ENCODE measurements at places on chromosomes 2 and 18. TPM values are rescaled to one million over a fixed set of nuclear protein-coding genes. Genes with fewer than 3 reads are reported as not detected.

DNA sequence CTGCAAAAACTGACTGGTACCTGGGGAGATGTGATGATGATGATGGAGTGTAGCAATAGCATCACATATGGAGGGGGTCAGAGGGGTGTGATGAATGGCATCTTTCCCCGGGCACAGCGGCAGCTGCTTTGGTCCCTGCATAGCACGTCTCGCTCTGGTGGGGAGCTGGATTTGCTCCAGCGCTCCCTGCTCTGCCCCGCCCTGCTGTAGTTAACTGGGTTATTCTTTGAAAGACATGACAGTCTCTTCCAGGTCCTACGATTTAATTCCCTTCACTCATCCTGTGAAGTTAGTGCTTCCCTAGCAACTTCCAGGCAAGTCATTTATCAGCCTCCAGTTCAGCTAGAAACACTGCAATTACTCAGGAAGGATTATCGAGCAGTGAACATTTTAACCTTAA, 463.1 kb downstream of the TSN start:
- DNase-seq: no peak

DNA sequence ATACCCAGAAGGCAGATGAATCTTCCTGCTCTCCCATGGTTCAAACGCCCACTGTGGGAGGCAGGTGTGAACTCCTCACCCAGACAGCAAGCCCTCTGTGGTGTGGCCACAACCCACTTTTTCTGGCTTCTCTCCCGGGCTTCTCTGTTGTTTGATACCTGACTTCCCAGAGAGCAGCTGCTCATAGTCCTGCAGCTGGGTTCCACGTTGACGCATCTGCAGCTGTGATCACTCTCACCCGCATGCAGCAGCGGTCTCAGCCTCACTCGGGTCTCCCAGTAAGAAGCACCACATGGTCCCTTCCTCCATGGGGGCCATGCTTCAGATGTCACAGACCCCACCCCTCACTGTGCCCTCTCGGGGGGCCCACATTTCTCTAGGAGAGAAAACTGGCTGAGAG, 3.5 kb downstream of the ASPRV1 start:
- DNase-seq: peak; percentile 25

- DNase-seq: peak; percentile 81
Measured at GRCh38 chr2:64913357-64913869, 75.8 kb upstream of the SLC1A4 start.

- no peak for DNase-seq
Measured at GRCh38 chr2:68119504-68119903, 38.2 kb upstream of the PNO1 start.

GRCh38 chr18:62209046-62209445, 22.0 kb downstream of the RELCH start:
- DNase-seq: no peak

- peak; percentile 54 for DNase-seq
Measured at GRCh38 chr2:119174216-119174992, 15.9 kb upstream of the C1QL2 start.

- DNase-seq: no peak
Measured at GRCh38 chr2:98807221-98807620, 76.3 kb upstream of the MGAT4A start.

DNA sequence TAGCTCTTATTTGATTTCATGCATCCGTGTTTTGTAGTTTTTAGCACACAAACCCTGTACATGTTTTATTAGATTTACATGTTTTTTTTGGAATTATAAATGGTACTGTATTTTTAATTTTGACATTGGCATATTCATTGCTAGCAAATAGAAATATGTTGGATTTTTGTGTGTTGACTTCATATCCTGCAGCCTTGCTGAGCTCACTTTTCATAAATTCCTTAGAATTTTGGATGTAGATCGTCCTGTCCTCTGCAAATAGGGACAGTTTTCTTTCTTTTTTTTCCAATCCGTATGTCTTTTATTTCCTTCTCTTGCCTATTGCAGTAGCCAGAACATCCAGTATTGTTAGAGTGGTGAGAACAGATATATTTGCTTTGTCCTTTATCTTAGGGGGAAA, 46.7 kb upstream of the GPR17 start:
- no peak for DNase-seq

DNA sequence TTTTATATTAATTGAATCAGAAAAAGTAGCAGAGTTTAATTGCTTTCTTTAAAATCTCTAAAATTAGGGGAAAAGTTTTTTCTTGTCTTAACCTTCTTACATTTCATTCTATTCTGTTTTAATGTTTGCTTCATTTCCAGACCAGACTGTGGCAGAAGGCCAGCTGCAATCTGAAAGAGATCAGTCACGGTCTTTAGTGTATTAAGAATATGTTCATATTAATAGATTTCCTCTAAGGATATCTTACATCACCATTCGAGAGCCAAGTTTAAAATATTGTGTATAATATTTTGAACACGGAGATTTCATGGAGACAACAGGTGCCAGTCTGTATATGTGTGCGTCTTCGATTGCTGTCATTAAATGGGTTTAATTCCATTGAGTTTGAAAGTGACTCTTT, 230.9 kb upstream of the ZSWIM2 start:
- DNase-seq: no peak

EDAR gene
- not detected for total RNA-seq

ING5 gene
- total RNA-seq: 65.4 TPM
